ENCODE measurements at places on chromosomes 2 and 18. TPM values are rescaled to one million over a fixed set of nuclear protein-coding genes. Genes with fewer than 3 reads are reported as not detected.

The CCDC141 gene
- 28.3 TPM for total RNA-seq

The SKOR2 gene
- total RNA-seq: not detected

The TSPYL6 gene
- total RNA-seq: 0.12 TPM

- peaks cover 15% of the 10 kb centered on the region for H3K36me3 ChIP-seq
- no peaks in the 10 kb centered on the region for H3K27me3 ChIP-seq
- peaks cover 4% of the 10 kb centered on the region for H3K4me1 ChIP-seq
- DNase-seq: no peak
- no peak overlapping the region for H3K4me3 ChIP-seq
Measured at GRCh38 chr2:65081232-65081685, 25.0 kb downstream of the CEP68 start.

DNA sequence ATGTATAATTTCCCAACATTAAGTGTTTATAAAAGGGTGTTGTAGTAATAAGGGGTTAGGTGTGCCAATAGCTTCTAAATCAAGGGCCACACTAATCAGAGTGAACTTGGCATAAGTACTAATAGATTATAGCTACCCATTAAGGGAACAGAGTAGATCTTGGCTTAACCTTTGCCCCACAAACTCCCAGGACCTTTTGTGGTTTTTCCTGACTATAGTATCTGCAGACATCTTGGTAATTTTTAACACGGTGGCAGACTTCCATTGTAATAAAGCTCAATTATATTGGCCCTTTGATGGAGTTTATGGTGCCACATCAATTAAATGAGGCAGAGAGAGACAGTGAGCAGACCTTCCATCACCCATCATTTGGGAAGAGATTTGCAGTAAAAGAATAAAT lies 358.5 kb upstream of the HNRNPA3 start:
- no peaks in the 10 kb centered on the region for H3K27me3 ChIP-seq
- H3K36me3 ChIP-seq: no peaks in the 10 kb centered on the region
- no peaks in the 10 kb centered on the region for H3K4me1 ChIP-seq
- no peak overlapping the region for H3K27ac ChIP-seq

- no peaks in the 10 kb centered on the region for H3K36me3 ChIP-seq
- H3K4me1 ChIP-seq: peaks cover 3% of the 10 kb centered on the region
- DNase-seq: no peak
- H3K27me3 ChIP-seq: no peaks in the 10 kb centered on the region
- no peak overlapping the region for H3K4me3 ChIP-seq
- H3K27ac ChIP-seq: peak overlapping the region; percentile 26
Measured at GRCh38 chr18:77068321-77069312, 64.0 kb downstream of the MBP start.

GRCh38 chr18:25282282-25282681 lies 69.7 kb downstream of the ZNF521 start:
- H3K4me1 ChIP-seq: no peaks in the 10 kb centered on the region
- DNase-seq: no peak
- no peaks in the 10 kb centered on the region for H3K27me3 ChIP-seq
- H3K27ac ChIP-seq: no peak overlapping the region
- H3K36me3 ChIP-seq: no peaks in the 10 kb centered on the region

GRCh38 chr2:20949256-20949655 lies 94.6 kb downstream of the APOB start:
- no peaks in the 10 kb centered on the region for H3K4me1 ChIP-seq
- no peak overlapping the region for H3K27ac ChIP-seq
- H3K27me3 ChIP-seq: no peaks in the 10 kb centered on the region
- H3K4me3 ChIP-seq: no peak overlapping the region
- no peak for DNase-seq
